ENCODE measurements at places on chromosomes 4 and X. TPM values are rescaled to one million over a fixed set of nuclear protein-coding genes. Genes with fewer than 3 reads are reported as not detected.

CPE gene
- 10.3 TPM for total RNA-seq

- DNase-seq = no peak
These were observed 38.0 kb downstream of the PI4K2B start for GRCh38 chr4:25271866-25272265.

DNA sequence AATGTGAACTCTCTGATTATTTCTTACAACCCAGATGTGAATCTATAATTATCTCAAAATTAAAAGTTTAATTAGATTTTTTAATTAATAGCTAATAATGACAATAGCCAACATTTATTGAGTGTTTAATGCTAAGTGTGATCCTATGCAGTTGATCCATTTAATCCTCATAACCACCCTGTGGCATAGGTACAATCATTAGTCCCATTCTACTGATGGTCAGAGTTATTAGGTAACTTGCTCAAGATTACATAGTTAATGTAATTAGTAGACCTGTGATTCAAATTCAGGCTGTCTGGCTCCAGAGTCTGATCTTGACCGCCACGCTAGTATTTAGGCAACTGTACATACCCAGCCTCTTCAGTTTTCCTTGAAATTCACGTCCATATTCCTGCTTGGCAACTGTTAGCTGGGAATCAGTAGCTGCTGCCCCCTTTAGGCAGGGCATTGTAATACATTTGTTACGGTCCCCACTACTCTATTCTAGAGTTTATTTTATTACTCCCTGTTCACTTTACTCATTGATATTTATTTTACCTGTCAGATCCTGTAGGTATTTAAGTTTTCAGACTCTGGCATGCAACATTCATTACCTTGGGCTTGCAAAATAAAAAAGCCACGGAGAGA is 20.6 kb upstream of the TEC start:
- DNase-seq = peak; percentile 29

- no peak for DNase-seq
These were observed 42.6 kb downstream of the GASK1B start for GRCh38 chr4:158130204-158130603.

CENPVL2 gene
- not detected for total RNA-seq

SMAD1 gene
- total RNA-seq = 25.7 TPM

DNA sequence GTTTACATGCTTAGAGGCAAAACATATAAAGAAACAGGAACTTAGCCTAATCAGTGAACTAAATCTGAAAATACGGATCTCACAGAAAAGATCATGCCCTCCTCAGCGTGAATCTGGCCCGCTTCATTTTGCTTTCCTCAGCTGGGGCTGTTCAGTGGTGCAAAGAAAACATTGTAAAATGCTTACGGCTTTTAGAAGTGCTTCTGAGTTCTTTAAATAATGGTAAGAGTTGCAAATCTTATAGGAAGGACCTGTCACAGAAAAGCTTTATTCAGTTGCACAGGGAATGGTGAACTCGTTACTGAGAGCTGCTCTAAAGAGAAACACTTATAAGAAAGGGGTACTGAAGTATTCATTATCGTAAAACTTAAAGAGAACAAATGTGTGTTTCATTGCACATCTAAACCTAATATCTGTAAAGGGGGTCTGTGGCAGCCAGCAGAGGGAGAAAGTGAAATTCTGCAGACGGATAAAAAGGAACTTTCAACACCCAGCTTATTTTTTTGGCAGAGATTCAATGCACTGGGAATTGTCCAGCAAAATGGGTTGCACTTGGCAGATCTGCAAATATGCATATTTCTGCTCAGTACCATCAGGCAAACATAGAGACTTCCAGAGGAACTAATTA is 139.2 kb upstream of the ANK2 start:
- no peak for DNase-seq

ATOH1 gene
- total RNA-seq = not detected

- no peak for DNase-seq
These were observed 84.0 kb downstream of the NHSL2 start for GRCh38 chrX:71994601-71995000.

GRCh38 chrX:80282535-80282934 is 137.7 kb upstream of the TENT5D start:
- DNase-seq = no peak

- DNase-seq = no peak
These were observed 103.3 kb upstream of the FAT1 start for GRCh38 chr4:186826846-186827533.

LDOC1 gene
- total RNA-seq = 3.1 TPM

GRCh38 chr4:48223633-48224295 is 45.9 kb downstream of the TEC start:
- no peak for DNase-seq

DNA sequence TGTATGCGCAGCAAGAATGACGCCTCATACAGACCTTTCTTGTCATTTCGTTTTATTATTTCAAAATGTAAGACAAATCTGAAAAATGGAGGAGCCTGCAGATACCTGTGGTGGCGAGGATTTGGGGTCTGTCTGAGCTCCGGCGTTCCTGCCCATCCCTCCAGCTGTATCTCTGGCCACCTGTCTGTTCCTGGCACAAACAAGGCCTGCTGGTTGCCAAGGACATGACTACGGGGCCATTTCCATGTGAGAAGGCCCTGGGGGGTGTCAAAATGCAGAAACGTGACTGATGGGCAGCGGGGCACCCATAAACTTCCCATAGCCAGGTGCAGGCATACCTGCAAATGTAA is 591 bp upstream of the TSPAN7 start:
- DNase-seq = no peak

GRCh38 chr4:61406677-61407076 is 206.6 kb downstream of the ADGRL3 start:
- no peak for DNase-seq

DNA sequence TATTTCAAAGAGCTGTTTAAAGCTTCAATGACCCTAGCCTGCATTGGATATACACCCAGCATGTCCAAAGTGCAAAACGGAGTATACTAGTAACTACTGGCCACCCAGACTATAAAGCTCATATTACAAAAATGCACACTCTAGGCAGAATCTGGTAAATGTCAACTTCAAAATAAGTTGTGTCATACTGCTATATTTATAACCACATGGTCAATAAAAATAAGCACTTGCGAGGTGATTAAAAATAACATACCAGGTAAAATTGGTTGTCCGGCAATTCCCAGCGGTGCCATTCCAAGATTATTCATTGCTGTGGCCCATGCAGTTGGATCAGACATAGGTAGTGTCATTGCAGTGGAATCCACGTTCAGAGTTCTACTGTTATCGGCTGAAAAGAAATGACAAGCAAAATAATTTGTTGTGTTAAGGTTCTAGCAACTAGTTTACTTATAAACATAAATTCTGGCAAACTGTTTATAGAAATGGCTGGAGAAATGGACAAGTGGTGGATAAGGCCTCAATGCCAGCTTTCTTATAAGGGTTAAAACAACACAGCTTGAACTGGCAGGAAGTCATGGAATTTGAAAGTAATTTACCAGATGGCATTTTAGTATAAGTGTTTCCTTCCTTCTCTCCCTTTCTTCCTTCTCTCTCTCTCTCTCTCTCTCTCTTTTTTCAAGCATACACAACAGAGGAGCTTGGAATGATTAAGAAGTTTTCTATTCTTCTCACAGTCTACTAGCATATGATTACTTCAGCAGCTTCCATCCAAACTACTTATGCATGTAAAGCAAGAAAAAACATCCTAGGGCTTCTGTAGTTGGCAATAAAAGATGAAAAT is 199.9 kb downstream of the ENOX2 start:
- DNase-seq = no peak

GRCh38 chr4:112023402-112023950 is 121.8 kb upstream of the FAM241A start:
- no peak for DNase-seq

DNA sequence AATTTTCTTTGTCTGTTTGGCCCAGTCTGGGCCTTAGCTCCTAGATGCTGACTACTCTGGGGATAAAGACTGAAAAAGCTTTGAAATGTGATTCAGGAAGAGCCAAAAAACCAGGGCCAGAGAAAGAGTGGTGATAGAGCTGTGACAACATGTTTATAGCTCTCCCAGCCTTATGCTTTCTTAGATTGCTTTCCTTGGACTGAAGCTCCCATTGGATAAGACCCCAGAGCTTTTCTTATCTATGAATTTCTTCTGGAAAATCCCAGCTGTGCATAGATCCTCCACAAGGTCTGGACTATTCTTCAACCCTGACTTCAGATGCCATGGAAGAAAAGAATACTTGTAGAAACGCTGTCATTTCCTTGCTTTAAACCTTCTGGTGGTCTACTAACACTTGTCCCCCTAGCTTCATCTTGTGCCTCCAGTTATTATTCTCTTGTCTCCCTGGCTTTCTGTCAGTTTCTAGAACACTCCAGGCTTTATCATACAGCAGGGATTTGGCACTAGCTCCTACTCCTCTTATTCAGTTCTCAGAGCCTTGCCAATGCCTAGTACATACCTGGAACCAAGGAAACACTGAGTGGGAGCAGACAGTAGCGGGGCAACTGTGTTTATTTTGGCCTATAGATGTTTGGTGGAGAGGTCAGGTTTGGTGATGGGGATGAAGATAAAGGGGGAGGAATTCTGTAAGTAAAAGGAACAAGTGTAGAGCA is 57.1 kb upstream of the TEX13D start:
- DNase-seq = no peak

DNA sequence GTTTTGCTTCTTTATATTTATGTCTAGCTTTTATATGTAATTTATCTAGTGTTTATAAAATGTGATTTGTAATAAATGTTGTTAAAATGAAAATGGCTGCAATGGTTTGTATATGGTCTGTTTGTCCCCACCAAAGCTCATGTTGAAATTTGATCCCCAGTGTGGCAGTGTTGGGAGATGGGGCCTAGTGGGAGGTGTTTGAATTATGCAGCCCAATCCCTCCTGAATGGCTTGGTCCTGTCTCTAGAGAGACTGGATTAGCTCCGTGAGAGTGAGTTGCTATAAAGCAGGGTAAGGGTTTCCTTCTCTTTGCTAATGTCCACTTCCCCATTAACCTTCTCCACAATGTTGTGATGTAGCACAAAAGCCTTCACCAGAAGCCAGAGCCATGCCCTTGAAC is 30.0 kb upstream of the JADE3 start:
- DNase-seq = no peak

NLGN4X gene
- 1.1 TPM for total RNA-seq

IL3RA gene
- 30.6 TPM for total RNA-seq

SULT1E1 gene
- total RNA-seq = 1.2 TPM

DNA sequence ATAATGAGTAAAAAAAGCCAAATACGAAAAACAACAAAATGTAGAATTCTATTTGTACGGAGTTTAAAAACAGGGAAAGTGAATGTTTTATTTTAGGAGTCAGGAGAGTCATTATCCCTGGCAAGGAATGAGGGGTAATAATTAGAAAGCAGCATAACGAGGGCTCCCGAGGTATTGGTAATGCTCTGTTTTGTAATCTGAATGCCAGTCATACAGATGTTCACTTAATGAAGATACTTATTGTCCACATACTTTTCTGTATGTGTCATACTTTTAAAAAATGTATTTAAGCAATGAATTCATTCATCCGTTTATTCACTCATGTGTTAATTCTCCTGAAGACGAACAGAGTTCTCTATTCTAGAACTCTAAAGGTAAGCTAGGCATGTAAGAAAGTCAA is 87.8 kb upstream of the BMP2K start:
- DNase-seq = no peak

GRCh38 chr4:169311643-169312365 is 41.0 kb upstream of the SH3RF1 start:
- DNase-seq = no peak

DNA sequence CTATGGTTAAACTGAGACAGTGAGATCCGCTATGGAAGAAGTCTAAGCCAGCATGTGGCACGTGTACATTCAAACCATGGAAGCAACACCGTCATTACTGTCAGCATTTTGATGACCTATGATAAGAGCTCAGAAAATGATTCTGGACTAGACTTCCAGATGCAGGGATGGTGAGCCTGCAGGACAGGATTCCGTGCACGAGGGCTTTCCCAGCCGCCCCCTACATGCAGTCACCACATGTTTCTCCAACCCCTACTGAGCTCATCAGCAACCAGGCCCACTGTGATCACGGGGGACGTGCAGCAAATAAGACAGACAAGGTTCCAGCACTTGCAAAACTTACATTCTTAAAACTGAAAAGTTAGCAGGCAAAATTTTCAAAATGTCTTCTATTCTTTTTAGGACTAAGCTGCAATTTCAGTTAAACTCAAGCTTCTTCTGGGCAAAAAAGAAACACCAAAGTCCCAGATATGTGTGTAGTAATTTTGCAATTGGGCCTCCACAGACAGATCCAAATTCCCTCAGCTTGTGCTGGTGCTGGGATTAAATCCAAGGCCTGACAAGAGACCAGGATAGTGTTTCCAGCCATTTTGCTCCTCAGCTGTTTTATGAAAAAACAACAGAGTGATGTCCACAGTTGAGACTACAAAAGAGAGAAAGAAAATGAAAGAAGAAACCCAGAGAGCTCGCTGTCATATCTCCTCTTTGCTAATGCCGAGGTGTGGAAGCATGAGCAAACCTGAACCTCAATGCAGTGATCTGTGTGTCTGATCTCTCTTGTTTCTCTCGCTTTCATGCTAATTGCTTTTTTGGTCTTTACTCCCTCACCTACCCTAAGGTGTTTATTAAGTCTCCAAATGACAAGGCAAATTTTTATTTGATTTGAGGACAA is 118.2 kb downstream of the AFAP1 start:
- no peak for DNase-seq

GRCh38 chr4:157226035-157226434 is 5.5 kb downstream of the GRIA2 start:
- DNase-seq = no peak

DNA sequence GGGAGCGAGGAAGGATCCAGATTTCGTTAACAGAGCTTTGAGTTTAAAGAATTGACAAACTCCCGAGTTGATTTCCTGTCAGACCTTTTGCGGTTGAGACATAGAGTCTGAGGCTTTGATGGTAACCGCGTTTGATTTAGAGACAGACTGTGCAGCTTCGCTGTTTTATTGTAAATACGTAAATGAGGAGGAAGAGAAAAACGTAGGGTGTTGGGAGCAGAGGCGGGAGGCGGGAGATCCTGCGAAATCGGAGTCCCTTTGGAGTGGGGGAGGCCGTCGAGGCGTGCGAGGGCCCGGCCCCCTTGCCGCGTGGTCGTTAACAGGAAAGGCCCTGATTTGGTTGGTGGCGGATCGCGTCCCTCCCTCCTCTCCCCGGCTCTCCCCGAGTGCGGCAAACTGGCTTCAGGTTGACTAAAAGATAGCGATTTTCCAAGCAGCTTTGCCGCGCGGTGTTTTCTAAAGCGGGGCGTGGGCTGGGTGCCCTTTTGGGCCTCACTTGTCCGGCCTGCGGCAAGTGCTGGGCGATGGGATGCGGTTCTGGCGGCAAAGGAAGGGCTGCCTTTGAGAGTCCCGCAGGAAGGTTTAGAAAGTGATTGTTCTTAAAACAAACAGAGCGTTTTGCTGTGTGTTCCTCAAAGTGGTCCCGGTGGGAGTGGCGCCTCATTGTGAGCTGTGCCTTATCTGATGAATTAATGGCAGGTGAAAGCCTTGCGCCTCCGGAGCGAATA is 857 bp downstream of the SCML1 start:
- peak; percentile 54 for DNase-seq

GRCh38 chr4:111074523-111075114 is 451.7 kb upstream of the PITX2 start:
- no peak for DNase-seq

PPARGC1A gene
- total RNA-seq = 12.8 TPM

CT45A1 gene
- not detected for total RNA-seq

GRCh38 chr4:85476381-85476780 is 1.4 kb downstream of the ARHGAP24 start:
- no peak for DNase-seq

- no peak for DNase-seq
These were observed 14.4 kb upstream of the RAB40A start for GRCh38 chrX:103533511-103534216.

GRCh38 chr4:107050525-107051135 is 14.5 kb upstream of the DKK2 start:
- DNase-seq = no peak

Measured in upper lobe of left lung (tissue), 6 donors.